ENCODE measurements at places on chromosomes 3 and 15. TPM values are rescaled to one million over a fixed set of nuclear protein-coding genes. Genes with fewer than 3 reads are reported as not detected.

The TTC14 gene
- total RNA-seq = 114 TPM

The CMTM8 gene
- 3.4 TPM for total RNA-seq

The ISLR2 gene
- total RNA-seq = 50.0 TPM

The CLN6 gene
- total RNA-seq = 30.2 TPM

The CFAP100 gene
- total RNA-seq = not detected

The CCDC33 gene
- 5.2 TPM for total RNA-seq

The TM4SF18 gene
- 13.9 TPM for total RNA-seq

The ARHGAP31 gene
- total RNA-seq = 15.9 TPM

The WDR48 gene
- 83.5 TPM for total RNA-seq

The IL17RE gene
- total RNA-seq = 0.71 TPM

The DUOXA1 gene
- total RNA-seq = 2.0 TPM

The PLCH1 gene
- total RNA-seq = 35.0 TPM

The AGBL1 gene
- total RNA-seq = 3.7 TPM

The HIGD2B gene
- total RNA-seq = not detected

The ACTR8 gene
- total RNA-seq = 61.1 TPM

The SLC12A8 gene
- total RNA-seq = 4.9 TPM

The BTLA gene
- total RNA-seq = not detected

The NAA80 gene
- total RNA-seq = 5.5 TPM

The TMEM212 gene
- not detected for total RNA-seq

The A4GNT gene
- 0.33 TPM for total RNA-seq

The GHRL gene
- not detected for total RNA-seq

The GOLGA6B gene
- total RNA-seq = not detected

The ULK4 gene
- 31.4 TPM for total RNA-seq

The TGM5 gene
- 0.38 TPM for total RNA-seq

The SLC2A2 gene
- not detected for total RNA-seq

The ISG20 gene
- 6.5 TPM for total RNA-seq

The APOD gene
- total RNA-seq = 23.9 TPM

The GLDN gene
- total RNA-seq = 5.1 TPM

The SV2B gene
- 112 TPM for total RNA-seq

The P2RY14 gene
- 4.9 TPM for total RNA-seq

The KLHDC8B gene
- total RNA-seq = 49.9 TPM

The ZNF502 gene
- 22.1 TPM for total RNA-seq

The FGF12 gene
- 13.0 TPM for total RNA-seq

The PPM1M gene
- 10.6 TPM for total RNA-seq

The SLC9C1 gene
- total RNA-seq = 1.5 TPM

The RYK gene
- 116 TPM for total RNA-seq

The NEO1 gene
- total RNA-seq = 83.9 TPM

The HMG20A gene
- total RNA-seq = 71.7 TPM

The KNG1 gene
- total RNA-seq = not detected

The CCDC54 gene
- total RNA-seq = not detected

The OR4F15 gene
- not detected for total RNA-seq

The CCNL1 gene
- 264 TPM for total RNA-seq

The CLCN2 gene
- total RNA-seq = 11.0 TPM

The SCAANT1 gene
- total RNA-seq = not detected

The SAMMSON gene
- total RNA-seq = 1.2 TPM

The PP2D1 gene
- not detected for total RNA-seq

The GP5 gene
- 1.1 TPM for total RNA-seq

The ROBO1 gene
- 90.7 TPM for total RNA-seq

The KIF23 gene
- 22.6 TPM for total RNA-seq

The VIPR1 gene
- total RNA-seq = 3.7 TPM

The HYAL1 gene
- total RNA-seq = 1.1 TPM

The TBC1D2B gene
- total RNA-seq = 46.0 TPM

The IRAK2 gene
- 4.5 TPM for total RNA-seq

The AKAP13 gene
- 164 TPM for total RNA-seq

The TICRR gene
- 2.4 TPM for total RNA-seq

The ARID3B gene
- 27.1 TPM for total RNA-seq

The CCR8 gene
- total RNA-seq = not detected

The ALPK3 gene
- total RNA-seq = 11.1 TPM

The TRAT1 gene
- total RNA-seq = 0.82 TPM

The LRRC58 gene
- total RNA-seq = 51.2 TPM

All from camera-type eye (tissue), 1 donor.